ENCODE measurements at places on chromosomes 4 and X. TPM values are rescaled to one million over a fixed set of nuclear protein-coding genes. Genes with fewer than 3 reads are reported as not detected.

Gene CABS1
- total RNA-seq = not detected

Gene SEC24B
- 26.6 TPM for total RNA-seq

Gene ABHD18
- total RNA-seq = 35.1 TPM

Gene HSFX4
- 0.30 TPM for total RNA-seq

Gene FAT1
- 90.7 TPM for total RNA-seq
